ENCODE measurements at places on chromosomes 12 and 14.

DNA sequence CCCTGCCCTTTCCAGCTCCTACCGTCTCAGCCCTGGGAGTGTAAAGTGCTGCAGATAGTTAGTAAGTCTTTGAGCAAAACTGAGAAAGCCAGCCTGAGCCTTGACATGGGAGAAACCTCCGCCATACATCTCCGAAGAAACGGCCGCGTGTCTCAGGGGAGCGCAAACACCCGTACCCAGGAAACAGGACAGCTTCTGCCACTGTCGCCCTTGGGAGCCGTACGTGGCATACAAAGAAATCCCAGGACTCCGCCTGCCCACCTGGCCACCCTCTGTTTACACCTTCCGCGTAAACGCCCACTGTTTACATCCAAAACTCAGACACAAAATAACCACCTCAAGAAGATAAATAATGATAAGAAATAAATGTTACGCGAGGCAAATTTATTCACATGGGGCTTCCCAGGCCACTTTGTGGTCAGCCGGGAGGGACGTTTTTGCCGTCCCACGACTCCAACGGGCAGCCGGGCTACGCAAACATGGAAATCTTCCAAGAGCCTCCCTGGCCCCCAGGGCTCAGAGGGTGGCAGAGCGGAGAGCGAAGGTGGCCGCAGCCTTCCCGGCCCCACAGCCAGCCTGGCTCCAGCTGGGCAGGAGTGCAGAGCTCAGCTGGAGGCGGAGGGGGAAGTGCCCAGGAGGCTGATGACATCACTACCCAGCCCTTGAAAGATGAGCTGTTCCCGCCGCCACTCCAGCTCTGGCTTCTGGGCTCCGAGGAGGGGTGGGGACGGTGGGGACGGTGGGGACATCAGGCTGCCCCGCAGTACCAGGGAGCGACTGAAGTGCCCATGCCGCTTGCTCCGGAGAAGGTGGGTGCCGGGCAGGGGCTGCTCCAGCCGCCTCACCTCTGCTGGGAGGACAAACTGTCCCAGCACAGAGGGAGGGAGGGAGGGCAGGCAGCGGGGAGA, at the start of gene BDKRB2:
BDKRB2 (plus strand) TSS at position 689 of the 908 bp plus-strand sequence. CDS start 32,269 bp downstream, outside the sequence.
- no peak for DNase-seq

DNA sequence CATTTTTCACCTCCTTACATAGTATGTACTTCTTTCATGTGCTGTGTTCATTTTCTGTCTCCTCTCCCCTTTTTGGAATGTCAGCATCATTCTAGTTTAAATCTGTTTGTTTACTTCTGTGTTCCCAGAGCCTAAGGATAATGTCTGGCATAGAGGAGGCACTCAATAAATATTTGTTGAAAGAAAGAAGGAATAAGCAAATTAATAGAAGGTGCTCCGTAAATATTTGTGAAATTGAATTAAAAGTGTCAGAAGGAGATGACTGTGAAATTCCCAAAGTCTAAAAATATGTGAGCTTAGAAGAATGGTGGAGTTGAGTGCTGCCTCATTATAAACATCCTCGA, 3.3 kb upstream of the CDKN1B start:
- no peak for DNase-seq

DNA sequence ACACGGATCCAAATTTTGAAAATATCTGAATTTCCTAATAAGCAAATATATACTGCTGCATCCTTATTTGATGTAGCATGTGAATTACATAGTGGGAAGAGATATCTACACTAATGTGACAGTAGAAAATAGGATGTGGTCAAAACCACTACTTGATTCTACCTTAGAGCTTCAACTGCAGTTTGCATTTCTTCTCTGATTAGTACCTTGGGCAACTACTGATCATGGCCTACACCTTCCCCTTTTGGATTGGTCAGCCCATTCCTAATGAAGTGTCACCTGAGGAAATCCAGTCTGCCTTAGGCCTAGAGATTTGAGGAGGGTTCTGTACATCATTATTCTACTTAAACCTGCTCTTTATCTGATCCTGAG, 10.7 kb downstream of the LLPH start:
- no peak for DNase-seq

- no peak for DNase-seq
Measured at GRCh38 chr12:112645586-112645985, 146.0 kb upstream of the RPH3A start.

GRCh38 chr12:82040987-82041743, 282.0 kb upstream of the PPFIA2 start:
- DNase-seq, result no peak

GRCh38 chr12:9961106-9961505, 10.1 kb upstream of the CLEC12A start:
- DNase-seq, result no peak

DNA sequence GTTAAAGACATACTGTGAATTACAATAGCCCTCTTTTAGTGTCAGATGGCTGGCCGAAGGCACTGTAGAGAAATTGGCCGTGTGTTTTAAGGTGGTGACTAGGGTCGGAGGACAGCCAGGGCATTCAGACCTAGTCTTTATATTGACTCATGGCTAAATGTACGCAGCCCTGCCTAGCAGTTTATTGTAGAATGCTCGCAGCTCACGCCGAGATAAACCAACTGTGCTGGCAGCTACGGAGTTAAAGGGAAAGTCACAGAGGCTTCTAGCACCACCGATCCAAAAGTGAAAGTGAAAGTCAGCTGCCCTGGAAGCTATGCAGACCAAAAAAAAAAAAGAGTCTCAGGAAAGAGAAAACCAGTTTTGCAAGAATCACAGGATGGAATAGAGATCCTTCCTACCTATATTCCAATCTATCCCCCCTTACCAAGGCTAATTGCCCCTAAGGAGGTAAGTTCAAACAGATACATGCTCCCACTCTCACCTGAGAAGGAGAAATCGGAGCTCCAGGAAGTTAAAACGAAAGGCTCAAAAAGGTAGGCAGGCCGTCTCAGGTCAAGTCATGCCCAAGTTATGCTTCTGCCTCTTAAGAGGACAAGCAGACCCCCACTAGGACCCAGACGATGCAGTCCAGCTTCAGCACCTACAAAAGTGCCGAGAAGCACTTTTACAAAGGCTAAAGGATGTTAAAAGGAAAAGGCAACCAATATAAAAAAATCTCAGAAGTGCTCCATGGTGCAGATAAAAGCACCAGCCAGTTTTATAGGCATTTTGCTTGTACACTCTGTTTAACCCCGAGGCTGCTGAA, 24.8 kb downstream of the KLRK1 start:
- DNase-seq, result peak; percentile 68

GRCh38 chr12:53977596-53978445, 3.1 kb upstream of the HOTAIR start:
- no peak for DNase-seq

GRCh38 chr14:64364907-64365306, 23.2 kb upstream of the MTHFD1 start:
- no peak for DNase-seq

DNA sequence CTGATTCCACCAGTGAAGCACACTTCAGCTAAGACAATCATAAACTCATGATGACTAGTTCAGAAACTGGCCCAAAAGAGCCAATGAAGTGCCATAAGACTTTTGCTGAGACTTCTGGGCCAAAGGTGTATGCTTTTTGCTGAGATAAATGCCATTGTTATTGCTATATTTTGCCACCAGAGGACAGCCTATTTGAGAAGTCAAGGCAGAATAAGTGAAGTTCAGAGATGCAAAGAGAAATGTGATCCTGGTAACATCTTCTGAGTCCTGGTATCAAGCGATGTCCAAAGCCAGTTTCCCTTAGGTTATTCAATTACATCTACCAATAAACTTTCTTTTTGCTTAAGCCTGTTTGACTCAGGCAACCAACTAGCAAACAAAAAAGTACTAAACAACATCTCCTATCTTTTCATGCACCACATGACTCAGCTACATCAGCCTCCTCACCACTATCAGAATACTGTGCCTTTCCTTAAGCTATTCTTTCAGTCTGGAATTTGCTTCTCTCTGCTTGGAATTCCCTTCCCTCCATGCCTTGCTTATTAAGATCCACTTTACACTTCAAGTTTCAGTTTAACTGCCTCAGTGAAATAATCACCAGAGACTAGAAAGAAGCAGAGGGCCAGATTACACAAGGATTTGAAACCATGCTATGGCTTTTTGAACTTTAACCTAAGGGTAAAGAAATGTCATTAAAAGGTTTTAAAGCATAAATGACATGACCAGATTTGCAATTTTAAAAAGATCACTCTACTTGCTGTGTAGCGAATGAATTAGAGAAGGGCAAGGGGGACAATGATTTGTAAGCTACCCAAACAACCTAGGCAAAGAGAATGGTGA, 14.0 kb downstream of the CRY1 start:
- DNase-seq, result peak; percentile 46

- no peak for DNase-seq
Measured at GRCh38 chr14:79544698-79545070, 666.6 kb downstream of the DIO2 start.

DNA sequence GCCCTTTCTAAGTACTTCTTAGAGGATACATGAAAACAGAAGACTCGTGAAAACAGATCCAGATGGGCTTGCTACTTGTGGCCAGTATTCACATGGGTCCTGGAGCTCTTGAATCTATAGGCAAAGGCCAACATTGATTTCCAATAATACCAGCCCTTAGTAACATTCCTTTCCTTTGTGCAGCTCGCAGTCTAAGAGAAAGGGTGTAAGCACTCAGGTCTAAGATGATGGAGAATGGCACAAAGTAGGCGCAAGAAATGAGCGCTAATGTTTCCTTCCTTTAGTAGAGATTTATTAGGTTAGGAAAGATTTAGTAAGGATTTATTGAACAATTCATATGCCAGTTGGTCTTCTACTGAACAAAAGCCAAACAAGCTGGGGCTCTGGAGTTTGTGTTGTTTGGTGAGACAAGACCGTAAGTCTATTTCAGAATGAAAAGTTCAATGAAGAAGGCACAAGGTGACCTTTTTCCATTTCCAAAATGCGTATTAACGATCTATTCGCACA, 525 bp downstream of the RNU6-8 start:
- peak; percentile 28 for DNase-seq

DNA sequence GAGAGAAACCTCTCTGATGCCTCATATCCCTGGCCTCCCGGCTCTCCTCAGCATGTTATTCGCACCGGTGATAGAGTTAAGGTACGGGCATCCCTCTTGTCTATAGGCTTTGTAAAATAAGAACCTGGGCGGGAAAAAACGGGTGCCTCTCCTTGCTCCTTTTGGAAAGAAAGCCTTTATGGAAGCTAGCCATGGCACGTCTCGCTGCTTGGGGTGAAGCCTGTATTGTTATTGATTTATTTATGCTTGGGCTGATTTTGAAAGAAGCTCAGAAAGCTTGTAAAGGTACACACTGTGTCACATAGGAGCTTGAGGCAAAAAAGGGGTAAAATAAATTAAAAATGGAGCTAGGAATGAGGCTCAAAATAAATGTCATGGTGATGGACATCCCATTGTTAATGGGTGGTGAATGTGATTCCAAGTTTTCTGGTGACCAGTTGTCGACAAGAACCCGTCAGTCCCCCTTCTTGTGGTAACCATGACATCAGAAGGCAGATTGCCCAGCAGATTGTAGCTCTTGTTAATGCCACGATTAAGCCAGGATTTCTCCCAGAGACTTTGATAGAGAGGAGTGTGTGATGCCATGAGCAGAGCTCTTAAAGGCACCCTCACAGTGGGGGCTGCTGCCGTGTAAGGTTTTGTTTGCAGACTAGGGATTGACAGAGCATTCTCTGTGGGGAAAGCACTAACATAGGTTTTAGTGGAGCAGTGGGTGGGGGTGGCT, 50.4 kb upstream of the ASPG start:
- no peak for DNase-seq

GRCh38 chr12:1117970-1118563, 127.0 kb downstream of the ERC1 start:
- peak; percentile 65 for DNase-seq

GRCh38 chr12:24709216-24709615, 239.7 kb downstream of the BCAT1 start:
- DNase-seq, result no peak

DNA sequence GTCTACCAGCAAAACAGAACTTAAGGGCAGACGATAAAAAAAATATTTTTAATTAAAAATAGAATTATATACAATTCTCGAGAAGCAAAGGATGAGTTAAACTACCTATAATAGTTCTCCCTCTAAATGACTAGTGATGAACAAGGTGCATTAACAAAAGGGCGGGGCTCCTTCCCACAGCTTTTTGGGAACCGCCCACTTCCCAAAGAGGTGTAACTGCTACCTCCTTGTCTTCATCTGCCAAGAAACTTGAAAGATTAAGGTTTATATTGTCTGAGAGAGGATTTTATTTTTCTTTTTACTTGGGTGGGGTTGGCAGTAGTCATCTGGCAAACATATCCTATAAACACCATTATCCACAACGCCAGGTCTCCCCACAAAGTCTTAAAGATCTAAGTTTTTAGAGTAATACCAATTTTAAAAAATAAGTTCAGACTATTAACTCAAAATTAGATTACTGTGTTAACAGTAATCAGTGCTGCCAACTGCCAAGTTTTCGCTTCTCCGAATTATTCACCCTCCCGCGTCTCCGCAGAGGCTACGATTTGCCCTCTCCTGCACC, 938 bp downstream of the RALGAPA1 start:
- DNase-seq, result peak; percentile 45

DNA sequence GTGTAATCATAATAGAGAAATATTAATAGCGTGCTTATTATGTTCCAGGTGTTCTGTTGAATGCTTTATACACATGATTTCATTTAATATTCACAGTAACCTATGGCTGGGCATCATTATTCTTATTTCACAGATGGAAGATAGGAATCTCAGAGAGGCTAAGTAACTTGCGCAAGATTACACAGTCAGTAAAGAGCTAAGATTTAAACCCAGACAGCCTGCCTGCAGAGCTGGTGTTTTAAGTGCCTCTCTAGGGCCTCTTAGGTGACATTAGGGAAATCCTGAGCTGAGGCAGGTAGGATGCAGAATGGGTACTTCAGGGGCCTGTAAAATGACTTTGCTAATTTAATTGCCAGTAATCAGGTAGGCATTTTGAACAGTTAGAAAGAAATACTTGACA, 18.5 kb upstream of the BHLHE41 start:
- no peak for DNase-seq

- no peak for DNase-seq
Measured at GRCh38 chr12:128323145-128323920, 56.4 kb downstream of the TMEM132C start.

DNA sequence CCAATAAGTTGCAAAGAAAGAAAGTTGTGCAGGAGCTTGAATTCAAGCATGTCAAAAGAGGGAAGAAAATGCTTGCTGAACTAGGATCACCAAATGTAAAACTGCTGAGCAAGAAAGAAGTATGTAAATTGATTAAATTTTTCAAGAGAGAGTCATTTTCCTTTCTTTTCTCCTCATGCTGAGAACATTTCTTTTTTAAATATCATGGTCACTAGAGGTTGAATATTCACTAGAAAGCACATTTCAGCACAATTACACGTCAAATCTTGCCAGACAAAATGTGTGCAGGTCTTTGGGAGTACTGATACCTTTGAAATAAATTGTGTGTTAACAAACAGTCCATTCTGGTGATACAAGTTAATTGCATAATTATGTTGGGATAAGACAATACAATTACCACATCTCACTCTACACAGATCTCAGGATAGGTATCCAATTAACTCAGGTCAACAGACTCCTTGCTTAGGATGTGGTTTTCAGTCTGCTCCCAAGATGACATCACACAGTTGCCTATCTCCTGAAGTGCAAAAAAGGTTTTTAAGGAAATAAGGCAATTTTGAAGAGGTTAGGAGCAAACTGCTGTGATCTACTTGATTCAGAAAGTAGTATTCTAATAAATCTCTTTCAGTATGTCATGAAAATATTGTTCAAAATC, 862.2 kb downstream of the RPS29 start:
- DNase-seq, result no peak
